ENCODE measurements at places on chromosomes 2 and 18. TPM values are rescaled to one million over a fixed set of nuclear protein-coding genes. Genes with fewer than 3 reads are reported as not detected.

GRCh38 chr2:215624423-215624829 is 188.6 kb upstream of the FN1 start:
- peak; percentile 70 for DNase-seq

Gene CPLX4
- not detected for total RNA-seq

DNA sequence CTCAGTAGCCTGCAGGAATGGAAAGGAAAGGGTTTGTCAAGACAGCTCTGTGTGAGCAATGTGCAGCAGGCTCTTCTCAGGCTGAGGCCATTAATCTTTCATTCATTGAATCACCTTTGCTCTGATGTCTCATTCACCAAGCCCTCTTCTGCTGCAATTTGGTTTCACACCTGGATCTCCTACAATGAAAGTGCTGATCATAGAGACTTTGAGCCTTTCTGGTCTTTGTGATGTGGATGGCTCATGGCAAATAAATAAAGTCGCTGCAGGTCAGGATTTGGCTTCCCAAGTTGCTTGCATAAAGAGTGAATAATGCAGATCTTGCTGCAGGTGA is 95.8 kb upstream of the SPRED2 start:
- no peak for DNase-seq

DNA sequence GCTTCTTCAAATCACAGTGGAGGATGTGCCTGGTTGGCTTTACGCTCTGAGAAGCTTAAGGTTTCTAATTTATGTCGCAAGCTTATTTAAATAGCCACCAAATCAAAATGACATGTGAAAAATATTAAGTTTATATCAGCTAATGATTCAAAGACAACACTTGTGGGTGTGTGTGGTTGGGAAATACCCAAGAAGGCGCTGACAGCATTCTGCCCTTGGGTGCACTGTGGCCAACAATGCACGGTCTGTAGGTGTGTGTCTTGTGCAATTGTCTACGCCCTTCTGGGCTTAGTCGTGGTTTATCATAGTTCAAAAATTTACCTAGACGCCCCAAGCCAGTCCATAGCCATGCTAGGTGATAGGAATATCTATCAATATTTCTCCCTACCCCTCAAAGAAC is 60.9 kb downstream of the KCTD1 start:
- peak; percentile 16 for DNase-seq

DNA sequence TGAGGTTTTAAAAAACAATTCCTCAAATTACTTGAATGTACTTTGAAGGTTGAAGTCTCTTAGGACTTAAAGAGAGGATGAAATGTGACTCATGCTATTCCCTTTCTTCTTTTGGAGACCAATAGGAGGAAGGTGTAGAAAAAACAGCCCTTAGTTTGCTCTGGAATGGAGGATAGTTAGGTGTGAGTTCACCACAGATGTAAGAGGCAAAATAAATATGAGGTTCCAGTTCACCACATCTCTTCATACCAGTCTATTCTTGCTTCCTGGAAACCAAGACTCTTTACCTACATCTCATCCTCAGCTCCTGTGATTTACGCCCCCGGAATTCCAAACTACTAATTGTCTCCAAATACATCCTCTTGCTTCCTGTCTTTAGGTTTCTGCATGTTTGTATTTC is 77.5 kb upstream of the TTC21B start:
- peak; percentile 11 for DNase-seq

GRCh38 chr2:187544371-187545080 is 9.7 kb downstream of the TFPI start:
- DNase-seq: peak; percentile 61

Gene AMER3
- not detected for total RNA-seq

DNA sequence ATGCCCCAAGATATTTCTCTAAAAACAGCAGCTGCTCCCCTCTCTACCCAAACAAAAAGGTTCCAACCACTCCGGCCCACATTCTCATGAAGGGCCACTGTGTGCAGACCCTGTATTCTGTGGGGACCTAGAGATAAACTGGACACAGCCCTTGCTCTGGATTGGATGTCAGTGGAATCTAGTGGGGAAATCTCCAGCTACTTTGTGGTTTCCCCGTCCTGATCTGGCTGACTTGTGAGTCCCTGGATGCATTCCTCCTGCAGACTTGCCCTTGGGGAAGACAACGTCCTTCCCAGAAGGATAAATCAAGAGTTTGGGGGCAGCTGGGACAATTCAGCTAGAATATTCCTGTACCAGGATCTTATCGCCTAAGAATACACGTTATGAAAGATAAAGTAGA is 151.1 kb downstream of the FSHR start:
- no peak for DNase-seq
